Activated naive CD8-positive, alpha-beta T cell treated with anti-CD3 and anti-CD28 coated beads, Interleukin-2, amount 50 U/mL, for 24 hours (primary cell): ENCODE measurements at places on chromosomes 5 and 9.

- H3K27me3 ChIP-seq, result no peaks in the 10 kb centered on the region
- DNase-seq, result no peak
- no peaks in the 10 kb centered on the region for H3K4me1 ChIP-seq
- no peaks in the 10 kb centered on the region for H3K36me3 ChIP-seq
Observed at GRCh38 chr5:97918620-97919019, 735.6 kb upstream of the RIOK2 start.

- H3K27ac ChIP-seq, result no peak overlapping the region
- no peak for DNase-seq
- peaks cover 17% of the 10 kb centered on the region for H3K36me3 ChIP-seq
- peaks cover 20% of the 10 kb centered on the region for H3K4me1 ChIP-seq
- H3K27me3 ChIP-seq, result no peaks in the 10 kb centered on the region
Observed at GRCh38 chr9:125509476-125509875, 197.5 kb downstream of the MAPKAP1 start.

GRCh38 chr9:31137176-31138160 lies 1247.0 kb upstream of the ACO1 start:
- H3K27ac ChIP-seq, result no peak overlapping the region
- H3K4me3 ChIP-seq, result no peak overlapping the region
- H3K4me1 ChIP-seq, result peaks cover 4% of the 10 kb centered on the region
- no peaks in the 10 kb centered on the region for H3K36me3 ChIP-seq
- H3K27me3 ChIP-seq, result no peaks in the 10 kb centered on the region

- no peak for DNase-seq
- no peaks in the 10 kb centered on the region for H3K36me3 ChIP-seq
- H3K27ac ChIP-seq, result no peak overlapping the region
- no peak overlapping the region for H3K4me3 ChIP-seq
Observed at GRCh38 chr9:92508018-92508820, 25.9 kb upstream of the ASPN start.

GRCh38 chr5:96033116-96033515 lies 71.5 kb upstream of the ELL2 start:
- no peaks in the 10 kb centered on the region for H3K27me3 ChIP-seq
- no peak overlapping the region for H3K27ac ChIP-seq
- no peaks in the 10 kb centered on the region for H3K36me3 ChIP-seq
- no peaks in the 10 kb centered on the region for H3K4me1 ChIP-seq

- peaks cover 8% of the 10 kb centered on the region for H3K4me1 ChIP-seq
- no peak overlapping the region for H3K27ac ChIP-seq
- peaks cover 4% of the 10 kb centered on the region for H3K36me3 ChIP-seq
- DNase-seq, result no peak
- H3K4me3 ChIP-seq, result no peak overlapping the region
- H3K27me3 ChIP-seq, result no peaks in the 10 kb centered on the region
Observed at GRCh38 chr9:95815961-95816360, 59.5 kb upstream of the ERCC6L2 start.

DNA sequence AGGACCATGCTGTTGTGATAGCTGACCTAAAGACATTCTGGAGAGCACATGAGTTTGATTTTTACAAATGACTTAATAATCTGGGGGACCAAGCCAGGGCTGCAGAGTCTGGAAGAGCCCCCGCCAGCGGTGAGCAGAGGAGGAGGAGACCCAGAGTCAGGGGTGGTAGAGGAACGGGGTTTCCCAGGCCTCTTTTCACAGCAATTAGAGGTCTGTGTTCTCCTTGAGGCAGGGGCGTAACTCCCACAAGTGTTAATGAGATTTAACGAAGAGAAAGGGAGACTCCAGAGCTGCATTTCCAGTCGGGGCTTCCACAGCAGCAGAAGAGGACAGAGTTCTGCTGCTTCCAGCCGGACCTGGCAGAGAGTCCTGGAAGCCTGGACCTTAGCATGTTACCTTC lies 137.9 kb upstream of the SLC24A2 start:
- H3K4me3 ChIP-seq, result no peak overlapping the region
- H3K27ac ChIP-seq, result no peak overlapping the region
- peaks cover 18% of the 10 kb centered on the region for H3K4me1 ChIP-seq
- H3K36me3 ChIP-seq, result no peaks in the 10 kb centered on the region
- DNase-seq, result no peak
- peaks cover 14% of the 10 kb centered on the region for H3K27me3 ChIP-seq

DNA sequence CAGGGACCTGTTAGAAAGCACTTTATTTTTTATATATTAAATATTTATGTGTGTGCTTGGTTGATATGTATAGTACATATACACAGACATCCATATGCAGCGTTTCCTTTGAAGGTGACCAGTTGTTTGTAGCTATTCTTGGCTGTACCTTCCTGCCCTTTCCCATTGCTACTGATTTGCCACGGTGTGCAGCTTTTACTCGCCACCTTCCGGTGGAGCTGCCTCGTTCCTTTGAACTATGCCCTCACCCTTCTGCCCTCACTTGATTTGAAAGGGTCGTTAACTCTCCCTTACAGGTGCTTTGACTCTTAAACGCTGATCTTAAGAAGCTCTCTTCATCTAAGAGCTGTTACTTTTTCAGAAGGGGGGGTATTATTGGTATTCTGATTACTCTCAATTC lies 20.5 kb downstream of the RGMB start:
- no peak overlapping the region for H3K27ac ChIP-seq
- no peak for DNase-seq
- H3K4me1 ChIP-seq, result peaks cover 3% of the 10 kb centered on the region
- peaks cover 2% of the 10 kb centered on the region for H3K36me3 ChIP-seq
- H3K4me3 ChIP-seq, result no peak overlapping the region

DNA sequence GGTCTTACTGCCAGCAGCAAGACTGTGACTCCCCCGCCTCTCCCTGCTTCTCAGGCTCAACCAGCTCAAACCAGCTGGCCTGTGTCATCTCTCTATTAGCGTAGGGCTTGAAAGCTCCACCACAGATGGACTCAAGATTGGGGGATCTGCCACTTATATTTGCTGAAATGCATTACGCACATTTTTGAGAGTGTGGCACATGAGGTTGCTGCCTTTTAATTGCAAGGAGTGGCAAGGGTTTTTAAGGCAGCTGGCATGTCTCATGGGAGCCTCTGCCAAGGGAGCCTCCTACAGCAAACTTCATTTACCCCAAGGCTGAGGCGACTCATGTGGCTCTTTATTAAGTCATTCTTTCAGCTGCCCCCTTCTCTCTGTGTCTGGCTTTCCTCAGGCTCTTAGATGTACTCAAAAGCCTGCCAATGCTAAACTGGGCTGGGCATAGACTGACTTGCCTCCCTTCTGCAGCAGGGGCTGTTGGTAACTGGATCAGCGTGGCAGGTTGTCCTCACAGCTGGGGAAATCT lies 219.3 kb downstream of the SMARCA2 start:
- no peak for DNase-seq
- no peak overlapping the region for H3K4me3 ChIP-seq
- H3K4me1 ChIP-seq, result no peaks in the 10 kb centered on the region
- H3K27ac ChIP-seq, result no peak overlapping the region

DNA sequence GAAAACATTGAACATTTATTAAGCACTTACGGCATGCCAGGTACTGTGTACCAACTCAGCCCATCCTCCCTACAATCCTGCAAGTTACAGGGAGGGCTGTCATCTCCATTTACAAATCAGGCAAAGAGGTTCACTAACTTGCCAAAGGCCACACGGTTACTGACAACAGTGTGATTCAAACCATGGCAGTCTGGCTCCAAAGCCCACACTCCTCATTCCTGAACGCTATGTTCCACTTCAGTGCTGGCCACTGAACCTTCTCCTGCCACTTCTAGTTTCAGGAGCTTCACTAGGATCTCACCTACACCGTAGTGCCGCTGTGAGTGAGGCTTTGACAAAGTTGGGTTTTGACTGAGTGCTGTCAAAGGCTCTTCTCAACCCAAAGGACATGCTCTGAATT lies 7.2 kb upstream of the LIFR start:
- no peak overlapping the region for H3K27ac ChIP-seq
- H3K4me1 ChIP-seq, result no peaks in the 10 kb centered on the region
- peaks cover 36% of the 10 kb centered on the region for H3K27me3 ChIP-seq
- DNase-seq, result no peak
- H3K36me3 ChIP-seq, result no peaks in the 10 kb centered on the region

DNA sequence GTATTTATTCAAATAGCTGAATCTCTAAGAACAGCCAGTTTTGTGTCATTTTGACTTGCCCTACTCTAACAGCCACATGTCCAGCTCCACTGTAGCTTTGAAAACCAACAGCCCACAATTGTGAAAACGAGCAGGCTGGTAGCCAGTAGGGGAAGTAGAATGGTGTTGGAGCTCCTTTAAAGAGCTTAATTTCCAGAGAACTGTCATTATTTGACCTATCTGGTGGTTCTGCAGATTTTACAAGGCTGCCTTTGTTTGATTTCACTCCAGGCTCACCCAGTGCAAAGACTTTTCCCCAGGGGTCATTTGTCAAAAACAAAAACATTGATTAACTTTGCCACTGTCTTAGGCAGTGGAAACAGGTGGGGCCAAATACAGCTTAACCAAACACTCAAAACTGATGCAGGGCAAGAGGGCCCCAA lies 3.2 kb upstream of the PJA2 start:
- peaks cover 11% of the 10 kb centered on the region for H3K36me3 ChIP-seq
- H3K4me3 ChIP-seq, result no peak overlapping the region
- peaks cover 30% of the 10 kb centered on the region for H3K4me1 ChIP-seq
- no peak for DNase-seq
- H3K27me3 ChIP-seq, result peaks cover 4% of the 10 kb centered on the region
- no peak overlapping the region for H3K27ac ChIP-seq

GRCh38 chr9:80874276-80874675 lies 815.1 kb downstream of the TLE1 start:
- H3K4me3 ChIP-seq, result no peak overlapping the region
- no peaks in the 10 kb centered on the region for H3K27me3 ChIP-seq
- H3K27ac ChIP-seq, result no peak overlapping the region
- H3K36me3 ChIP-seq, result no peaks in the 10 kb centered on the region
- no peaks in the 10 kb centered on the region for H3K4me1 ChIP-seq

GRCh38 chr5:54629115-54629514 lies 111.6 kb downstream of the SNX18 start:
- H3K4me3 ChIP-seq, result no peak overlapping the region
- no peaks in the 10 kb centered on the region for H3K36me3 ChIP-seq
- no peak overlapping the region for H3K27ac ChIP-seq
- H3K27me3 ChIP-seq, result no peaks in the 10 kb centered on the region

- H3K36me3 ChIP-seq, result no peaks in the 10 kb centered on the region
- H3K4me3 ChIP-seq, result no peak overlapping the region
- H3K4me1 ChIP-seq, result no peaks in the 10 kb centered on the region
- DNase-seq, result no peak
Observed at GRCh38 chr5:170451747-170452365, 52.0 kb upstream of the KCNIP1 start.

DNA sequence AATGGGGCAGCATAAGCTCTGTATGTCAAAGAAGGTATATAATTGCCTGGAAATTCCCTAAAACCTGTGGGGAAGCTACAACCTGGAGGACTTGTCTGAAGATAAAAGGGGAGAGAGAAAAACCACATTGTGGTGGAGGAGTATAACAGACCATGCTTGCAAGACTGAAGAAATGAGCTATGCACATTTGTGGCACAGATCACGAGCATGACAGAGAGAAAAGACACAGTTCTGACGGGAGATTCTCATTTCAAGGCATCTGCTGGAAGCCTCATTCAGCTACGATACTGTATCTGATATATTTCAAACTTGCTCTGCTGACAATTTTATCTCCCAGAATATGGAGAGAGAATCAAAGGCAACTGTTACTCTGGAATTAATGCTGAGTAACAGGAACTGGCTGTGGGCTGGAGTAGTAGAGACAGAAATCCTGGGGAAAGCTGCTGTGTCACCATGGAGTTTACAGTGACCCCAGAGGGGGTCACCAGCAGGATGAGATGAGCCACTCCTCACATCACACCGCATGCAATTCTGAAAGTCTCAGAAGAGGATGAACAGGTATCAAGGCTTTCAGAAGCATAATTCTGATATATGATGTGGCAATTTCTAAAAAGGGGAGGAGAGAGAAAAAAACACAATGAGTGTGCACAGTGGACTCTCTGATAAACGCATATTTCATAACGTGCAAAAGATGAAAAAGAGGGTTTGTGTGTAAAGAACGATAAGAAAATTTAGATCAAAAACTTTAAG lies 528.8 kb downstream of the IRX1 start:
- H3K27me3 ChIP-seq, result no peaks in the 10 kb centered on the region
- no peak overlapping the region for H3K4me3 ChIP-seq
- H3K36me3 ChIP-seq, result no peaks in the 10 kb centered on the region

DNA sequence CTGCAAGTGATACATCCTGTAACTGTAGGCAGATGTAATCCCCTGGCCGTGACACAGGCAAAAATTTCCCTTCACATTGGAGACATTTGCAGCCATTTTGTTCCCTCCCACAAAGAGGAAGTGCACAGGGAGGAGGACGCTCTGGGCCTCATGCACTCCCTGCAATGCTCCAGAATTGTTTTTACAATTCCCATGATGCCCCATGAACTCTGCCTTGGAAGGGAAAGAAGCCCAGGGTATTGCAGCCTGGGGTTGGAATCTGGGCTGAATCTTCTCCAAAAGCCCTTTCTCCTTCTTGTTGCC lies 491.7 kb downstream of the CCDC171 start:
- H3K27ac ChIP-seq, result no peak overlapping the region
- H3K4me1 ChIP-seq, result peaks cover 4% of the 10 kb centered on the region
- DNase-seq, result no peak
- H3K27me3 ChIP-seq, result no peaks in the 10 kb centered on the region

GRCh38 chr5:149581931-149582768 lies 852 bp downstream of the ARHGEF37 start:
- H3K4me1 ChIP-seq, result peaks cover 16% of the 10 kb centered on the region
- no peak overlapping the region for H3K4me3 ChIP-seq
- H3K36me3 ChIP-seq, result no peaks in the 10 kb centered on the region
- DNase-seq, result no peak

- H3K27me3 ChIP-seq, result peaks cover 55% of the 10 kb centered on the region
- no peak overlapping the region for H3K4me3 ChIP-seq
- H3K4me1 ChIP-seq, result peaks cover 13% of the 10 kb centered on the region
- H3K36me3 ChIP-seq, result no peaks in the 10 kb centered on the region
Observed at GRCh38 chr5:170576602-170577535, 73.0 kb downstream of the KCNIP1 start.
